ENCODE measurements at places on chromosomes 7 and 10. TPM values are rescaled to one million over a fixed set of nuclear protein-coding genes. Genes with fewer than 3 reads are reported as not detected.

Gene KIAA1217
- 20.5 TPM for total RNA-seq

GRCh38 chr7:40883826-40884225, 749.0 kb downstream of the SUGCT start:
- no peak for DNase-seq

- DNase-seq, result no peak
Observed at GRCh38 chr7:27900006-27900405, 160.0 kb downstream of the TAX1BP1 start.

- no peak for DNase-seq
Observed at GRCh38 chr10:47309408-47310089, 9.6 kb downstream of the GDF10 start.

DNA sequence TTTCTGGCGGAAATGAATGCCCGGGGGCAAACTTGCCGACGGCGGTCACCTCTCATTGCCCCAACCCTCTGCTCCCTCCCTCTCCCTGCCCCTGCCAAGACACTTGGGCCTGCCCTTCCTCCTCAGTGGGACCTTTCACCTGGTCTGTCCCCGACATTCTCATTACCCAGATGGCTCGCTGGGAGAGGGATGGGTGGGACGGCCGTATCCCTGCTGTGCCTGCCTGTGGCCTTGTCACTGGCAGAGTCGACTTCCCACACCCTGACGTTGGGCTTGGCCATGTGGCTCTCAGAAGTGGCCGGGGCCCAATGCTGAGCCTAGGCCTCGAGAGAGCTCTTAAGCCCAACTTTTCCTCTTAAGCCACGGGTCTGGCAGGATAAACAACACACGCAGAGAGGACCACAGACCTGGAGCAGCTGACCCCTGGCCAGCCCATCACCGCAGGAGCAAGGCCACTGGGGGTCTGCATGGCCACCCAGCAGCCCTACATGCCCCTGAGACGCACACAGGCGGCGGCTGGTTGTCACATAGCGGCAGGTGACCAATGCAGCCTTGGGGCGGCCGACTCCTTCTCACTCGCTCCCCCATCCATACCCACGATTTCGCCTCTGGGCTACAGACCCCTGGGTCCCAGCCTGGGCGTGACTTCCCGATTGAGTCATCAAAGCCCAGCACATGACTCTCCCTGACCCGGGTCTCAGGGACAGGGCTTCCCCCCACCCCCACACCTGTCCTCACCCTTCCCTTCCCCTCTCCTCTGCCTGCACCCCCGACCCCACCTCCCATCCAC, 40.1 kb downstream of the SLC29A4 start:
- no peak for DNase-seq

DNA sequence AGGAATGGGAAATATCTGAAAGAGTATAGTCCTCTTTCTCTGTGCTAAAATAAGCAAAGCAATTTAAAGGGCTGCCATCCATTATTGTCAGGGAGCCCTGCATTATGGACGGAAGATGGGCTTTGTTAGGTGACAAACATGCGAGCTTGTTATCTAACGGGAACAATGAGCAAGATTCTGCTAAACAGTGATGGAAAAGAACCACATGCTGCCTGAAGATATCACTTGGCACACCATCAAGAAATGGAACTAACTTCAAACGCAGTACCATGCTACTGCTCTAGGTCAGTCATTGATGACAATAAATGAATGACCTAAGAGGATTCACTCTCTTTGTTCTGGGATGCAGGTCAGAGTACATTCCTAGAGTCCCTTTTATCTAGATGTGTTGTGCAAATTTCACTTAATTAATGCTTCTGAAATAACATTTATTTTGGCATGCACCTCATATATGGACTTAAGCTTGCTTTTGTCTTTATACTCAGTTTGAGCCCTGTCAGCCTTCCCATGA, 175.7 kb upstream of the PTN start:
- no peak for DNase-seq

GRCh38 chr7:24877790-24878311, 102.1 kb downstream of the OSBPL3 start:
- no peak for DNase-seq

All from ovary (tissue), 10 donors.